ENCODE measurements at places on chromosomes 7 and 10.

DNA sequence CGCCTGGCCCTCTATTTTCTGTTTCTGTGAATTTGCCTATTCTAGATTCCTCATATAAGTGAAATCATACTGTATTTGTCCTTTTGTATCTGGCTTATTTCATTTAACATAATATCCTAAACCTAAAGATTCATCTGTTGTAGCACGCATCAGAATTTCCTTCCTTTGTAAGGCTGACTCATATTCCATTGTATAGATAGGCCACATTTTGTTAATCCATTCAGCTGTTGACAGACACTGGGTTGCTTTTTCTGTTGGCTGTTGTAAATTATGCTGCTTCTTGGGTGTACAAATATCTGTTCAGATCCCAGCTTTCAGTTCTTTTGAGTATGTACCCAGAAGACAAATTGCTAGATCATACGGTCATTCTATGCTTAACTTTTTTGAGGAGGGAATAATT, 28.8 kb upstream of the CUL1 start:
- DNase-seq = no peak

- no peak for DNase-seq
Observed at GRCh38 chr10:3208481-3209406, 36.2 kb upstream of the PITRM1 start.

- no peak for DNase-seq
Observed at GRCh38 chr10:129259128-129259815, 207.8 kb upstream of the MGMT start.

GRCh38 chr10:51675088-51675487, 24.3 kb downstream of the CSTF2T start:
- no peak for DNase-seq

DNA sequence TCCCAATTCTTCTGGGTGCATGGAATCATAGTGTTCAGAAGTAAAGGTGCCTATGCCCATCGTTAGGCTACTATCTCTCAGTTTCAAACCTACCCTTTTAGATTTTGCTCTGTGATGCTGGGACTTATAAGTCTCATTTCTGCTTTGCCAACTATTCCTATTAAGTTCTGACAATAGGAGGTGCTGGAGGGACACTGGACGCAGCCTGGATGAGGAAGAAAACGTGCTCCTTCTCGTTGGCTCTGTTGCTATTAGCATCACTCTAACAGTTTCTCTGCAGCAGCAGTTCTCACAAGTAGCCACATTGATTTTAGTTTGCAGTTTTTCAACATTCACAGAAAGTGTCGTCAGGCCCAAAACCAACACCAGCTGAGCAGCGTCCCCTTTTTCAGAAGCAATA, 72.4 kb downstream of the ABCC2 start:
- DNase-seq = no peak

GRCh38 chr7:39921506-39922175, 28.4 kb upstream of the CDK13 start:
- no peak for DNase-seq

- no peak for DNase-seq
Observed at GRCh38 chr10:112091703-112092102, 91.9 kb downstream of the GPAM start.

DNA sequence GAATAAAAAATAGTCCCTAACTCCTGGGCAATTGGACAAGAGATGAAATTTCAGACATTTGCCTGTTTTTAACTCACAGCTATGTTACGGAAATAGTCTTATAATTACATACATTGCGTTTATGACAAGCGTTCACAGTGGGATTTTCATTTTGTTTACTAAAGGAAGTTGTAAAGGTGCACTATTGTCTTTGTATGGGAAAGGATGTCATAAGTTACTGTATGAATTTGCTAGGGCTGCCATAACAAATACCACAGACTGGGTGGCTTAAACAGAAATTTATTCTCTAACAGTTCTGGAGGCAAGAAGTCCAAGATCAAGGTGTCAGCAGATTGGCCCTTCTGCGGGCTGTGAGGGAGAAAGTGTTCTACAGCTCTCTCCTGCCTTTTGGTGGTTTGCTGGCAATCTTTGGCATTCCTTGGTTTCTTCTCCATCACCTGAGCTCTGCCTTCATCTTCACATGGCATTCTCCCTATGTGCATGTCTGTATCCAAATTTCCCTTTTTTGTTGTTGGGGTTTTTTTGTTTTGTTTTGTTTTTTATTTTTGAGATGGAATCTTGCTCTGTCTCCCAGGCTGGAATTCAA, 5.6 kb downstream of the NFE2L3 start:
- DNase-seq = no peak

DNA sequence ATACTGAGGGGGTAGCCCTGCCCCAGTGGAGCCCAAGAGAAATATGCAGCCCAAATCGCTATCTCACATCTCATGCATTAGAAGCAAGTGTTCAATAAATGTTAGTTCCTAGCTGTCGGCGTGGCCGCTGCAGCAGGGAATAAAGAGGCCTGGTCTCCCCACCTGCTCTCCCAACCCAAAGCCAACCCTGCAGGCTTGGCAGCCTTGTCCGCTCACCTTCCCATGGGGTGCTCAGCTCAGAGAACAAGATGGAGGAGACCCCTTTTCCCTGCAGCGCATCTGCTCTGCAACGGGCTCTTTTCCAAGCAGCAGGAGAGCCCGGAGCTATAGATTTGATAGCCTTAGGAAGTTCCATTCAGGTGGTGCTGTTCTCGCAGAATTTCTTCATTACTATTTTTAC, 12.0 kb upstream of the DOCK1 start:
- no peak for DNase-seq

- DNase-seq = no peak
Observed at GRCh38 chr10:132884691-132885271, 57.6 kb downstream of the CFAP46 start.

DNA sequence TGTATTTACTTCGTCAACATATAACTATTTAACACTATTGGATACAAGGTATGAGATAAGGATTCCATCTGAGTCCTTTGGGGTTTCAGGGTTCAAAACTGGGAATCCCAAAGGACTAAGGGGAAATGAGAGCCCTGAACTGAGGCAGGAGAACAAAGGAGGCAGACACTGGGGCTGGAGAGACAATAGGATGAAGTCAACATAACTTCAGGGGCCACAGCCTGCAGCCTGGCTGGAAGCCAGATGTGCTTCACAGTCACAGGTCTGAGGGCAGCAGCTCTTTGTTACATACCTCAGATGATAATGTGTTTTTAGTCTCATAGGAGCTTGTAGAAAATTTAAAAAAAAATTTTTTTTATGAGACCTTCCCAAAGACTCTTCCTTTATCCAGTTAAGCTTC, 73.3 kb downstream of the NRF1 start:
- no peak for DNase-seq

DNA sequence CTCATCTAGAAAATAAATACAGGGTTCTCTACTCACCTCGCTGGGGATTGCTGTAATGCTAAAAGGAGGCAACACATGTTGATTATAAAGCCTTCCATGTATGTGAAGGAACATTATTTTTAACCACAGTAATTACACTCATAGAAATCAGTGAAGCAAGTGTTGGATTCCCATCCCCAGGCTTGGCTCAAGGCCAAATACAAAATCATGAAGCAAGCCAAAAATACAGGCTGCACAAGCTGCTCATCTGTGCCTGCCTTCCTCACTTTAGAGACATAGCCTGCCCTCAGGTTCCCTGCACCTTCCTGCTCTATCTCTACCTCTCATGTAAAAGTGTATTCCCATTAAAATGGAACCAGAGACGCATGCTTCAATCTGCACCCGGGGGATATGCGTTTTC, 1077.1 kb upstream of the C7orf33 start:
- no peak for DNase-seq

DNA sequence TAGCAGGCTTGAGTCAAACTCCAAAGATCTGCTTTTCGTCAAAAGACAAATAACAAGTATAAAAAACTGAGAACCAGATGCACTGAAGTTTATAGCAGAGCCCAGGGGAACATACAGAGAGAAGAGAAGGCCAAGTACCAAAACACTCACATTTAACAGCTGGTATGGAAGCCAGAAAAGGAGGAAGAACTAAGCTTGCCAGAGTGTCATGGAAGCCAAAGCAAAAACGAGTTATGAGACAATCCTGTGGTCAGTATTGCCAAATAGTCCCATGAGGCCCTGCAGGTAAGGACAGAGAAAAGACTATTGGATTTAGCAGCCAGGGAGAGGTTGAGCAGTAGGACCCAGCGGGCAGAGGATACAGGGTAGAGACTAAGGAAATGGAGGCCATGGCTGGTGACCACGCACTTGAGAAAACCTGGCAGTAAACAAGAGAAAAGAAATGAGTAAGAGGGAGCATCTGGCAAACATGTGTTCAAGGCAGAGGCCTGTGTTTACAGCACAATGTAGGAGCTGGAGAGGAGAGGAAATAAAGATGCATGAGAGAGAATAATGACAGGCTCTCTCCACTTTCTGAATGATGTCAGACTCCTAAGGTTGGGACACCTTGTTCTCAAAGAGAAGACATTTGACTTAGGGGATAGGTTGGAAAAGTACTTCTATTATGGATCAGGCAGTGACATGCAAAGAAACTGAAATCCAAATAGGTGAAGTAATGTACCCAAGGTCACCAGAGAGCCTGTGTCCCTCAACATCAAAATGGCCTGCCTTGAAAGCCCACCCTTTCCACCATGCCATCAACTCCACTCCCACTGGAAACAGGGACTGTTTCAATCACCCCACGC, 9.1 kb downstream of the CREB3L2 start:
- DNase-seq = no peak

GRCh38 chr10:79266084-79266483, 81.2 kb upstream of the PPIF start:
- DNase-seq = no peak

- DNase-seq = no peak
Observed at GRCh38 chr10:62772186-62772974, 32.1 kb upstream of the ADO start.

- no peak for DNase-seq
Observed at GRCh38 chr10:118107040-118107439, 60.3 kb upstream of the RAB11FIP2 start.

GRCh38 chr7:24869572-24869971, 110.4 kb downstream of the OSBPL3 start:
- DNase-seq = no peak

- DNase-seq = no peak
Observed at GRCh38 chr7:151018421-151019129, 5.7 kb downstream of the ATG9B start.

DNA sequence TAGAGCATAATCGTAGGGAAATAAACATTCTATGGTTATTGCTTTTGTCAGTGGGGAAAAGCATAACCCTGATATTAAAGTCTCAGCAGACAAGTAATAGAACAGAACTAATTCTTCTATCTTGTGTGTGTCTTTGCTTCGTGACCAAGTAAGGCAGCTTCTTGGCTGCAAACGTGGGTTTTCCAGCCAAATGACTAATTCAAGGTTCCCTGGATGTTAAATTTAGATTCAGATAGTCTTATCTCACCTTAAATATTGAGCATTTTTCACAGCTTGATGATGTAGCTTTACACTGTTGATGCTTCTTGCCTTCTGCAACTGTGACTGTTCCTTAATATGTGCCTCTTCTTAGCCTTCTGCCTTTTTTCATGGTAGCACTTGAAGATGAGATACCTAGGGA, 113.0 kb downstream of the EXOC4 start:
- DNase-seq = no peak

- no peak for DNase-seq
Observed at GRCh38 chr7:28070297-28071055, 110.1 kb downstream of the JAZF1 start.

DNA sequence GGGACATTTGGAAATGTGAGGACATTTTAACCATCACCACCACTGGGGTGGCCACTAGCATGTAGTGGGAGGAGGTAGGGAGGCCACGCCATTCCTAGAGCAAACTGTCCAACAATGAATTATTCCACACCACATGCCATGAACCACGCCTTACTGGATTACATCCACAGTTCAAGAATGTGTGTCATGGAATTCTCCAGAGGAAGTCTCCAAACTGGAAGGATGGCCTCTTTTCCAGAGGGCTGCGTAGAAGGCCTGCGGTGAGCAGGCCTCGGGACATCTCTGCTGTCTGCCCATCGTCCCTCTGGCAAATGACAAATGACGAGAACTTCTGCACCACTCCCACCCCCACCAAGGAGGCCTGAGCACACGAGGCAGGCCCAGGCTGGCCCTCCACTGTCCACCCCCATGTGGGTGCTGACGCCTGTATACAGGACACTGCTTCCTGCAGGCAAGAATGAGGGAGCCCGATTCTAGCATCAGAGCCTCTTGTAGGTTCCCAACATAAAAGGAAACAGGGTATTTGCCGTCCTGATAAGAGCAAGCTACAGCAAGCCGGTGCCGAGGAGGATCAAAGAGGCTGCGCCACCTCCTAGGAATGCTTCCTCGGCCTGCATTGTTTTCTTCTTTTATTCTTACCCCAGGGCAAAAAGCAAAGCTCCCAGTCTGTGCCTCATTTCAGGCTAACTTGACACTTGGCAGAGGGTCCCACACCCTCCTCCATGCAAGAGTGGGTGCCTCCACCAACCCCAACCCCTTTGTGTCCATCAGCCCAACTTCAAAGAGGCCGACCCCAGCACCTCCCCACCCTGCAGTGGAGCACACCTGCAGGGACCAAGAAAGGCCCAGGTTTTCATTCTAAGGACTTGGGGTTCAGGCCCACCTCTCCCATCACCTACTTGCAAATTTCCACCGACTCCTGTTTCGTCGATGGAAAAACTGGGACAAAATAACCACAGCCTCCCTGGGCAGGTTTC, 23.9 kb downstream of the TNS3 start:
- DNase-seq = no peak

GRCh38 chr10:102620138-102620590, 24.1 kb upstream of the TRIM8 start:
- DNase-seq = no peak

- DNase-seq = no peak
Observed at GRCh38 chr7:13988065-13988464, 1.4 kb downstream of the ETV1 start.

GRCh38 chr10:132106431-132106830, 40.7 kb downstream of the JAKMIP3 start:
- DNase-seq = no peak

GRCh38 chr7:14260011-14260410, 270.5 kb upstream of the ETV1 start:
- no peak for DNase-seq

DNA sequence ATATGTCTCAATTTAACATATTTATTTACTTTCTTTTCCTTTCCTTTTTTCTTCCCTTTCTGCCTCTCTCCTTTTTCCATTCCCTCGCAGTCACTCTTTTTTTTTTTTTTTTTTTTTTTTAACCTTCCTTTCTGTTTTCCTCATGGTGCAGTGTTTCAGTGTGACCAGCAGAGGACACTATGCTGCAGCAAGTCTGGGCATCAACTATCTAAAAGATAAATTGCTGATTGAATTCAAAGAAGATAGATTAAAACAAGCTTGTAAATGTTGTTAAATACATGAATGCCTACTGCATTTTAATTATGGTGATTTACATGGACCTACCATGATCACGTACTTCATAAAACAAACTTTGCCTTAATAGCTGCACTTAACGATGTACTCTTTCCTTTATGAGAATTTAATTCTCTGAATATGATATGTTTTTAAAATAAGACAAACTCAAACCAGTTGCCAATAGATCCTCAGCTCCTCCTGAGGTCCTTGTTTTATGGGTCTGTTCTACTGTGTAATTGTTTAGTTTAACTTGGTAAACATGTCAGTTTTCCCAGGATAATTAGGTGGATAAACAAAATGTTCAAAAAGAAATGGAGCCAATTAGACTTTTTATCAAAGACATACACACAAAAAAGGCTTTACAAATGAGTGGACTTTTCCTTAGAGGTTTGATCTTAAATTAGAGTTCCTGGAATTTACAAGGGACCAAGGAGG, 101.0 kb upstream of the AGR3 start:
- DNase-seq = no peak

GRCh38 chr10:69533658-69534057, 39.6 kb downstream of the NEUROG3 start:
- DNase-seq = no peak

- DNase-seq = no peak
Observed at GRCh38 chr7:15396210-15397158, 165.3 kb downstream of the AGMO start.

- DNase-seq = no peak
Observed at GRCh38 chr7:47280114-47280513, 301.8 kb downstream of the TNS3 start.

Measured in hypothalamus (tissue), 51 donors.